Activated naive CD4-positive, alpha-beta T cell treated with Interleukin-2 at 50 U/mL for 16 hours (primary cell): ENCODE measurements at places on chromosomes 7 and 10.

- DNase-seq = peak; percentile 45
Measured at GRCh38 chr10:118840071-118840775, 85.5 kb upstream of the CACUL1 start.

GRCh38 chr7:27248911-27249723 is 6.5 kb downstream of the EVX1 start:
- DNase-seq = no peak

DNA sequence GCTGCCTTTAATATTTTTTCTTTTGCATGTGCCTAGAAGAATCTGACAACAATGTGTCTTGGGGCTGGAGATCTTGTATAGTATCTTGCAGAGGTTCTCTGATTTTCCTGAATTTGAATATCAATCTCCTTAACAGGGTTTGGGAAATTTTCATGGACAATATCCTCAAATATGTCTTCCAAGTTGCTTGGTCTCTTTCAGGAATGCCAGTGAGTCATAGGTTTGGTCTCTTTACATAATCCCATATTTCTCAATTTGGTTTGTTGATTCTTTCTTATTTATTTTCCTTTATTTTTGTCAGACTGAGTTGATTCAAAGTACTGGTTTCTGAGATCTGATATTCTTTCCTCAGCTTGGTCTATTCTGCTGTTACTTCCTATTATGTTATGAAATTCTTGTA is 208.7 kb upstream of the GLI3 start:
- DNase-seq = no peak

DNA sequence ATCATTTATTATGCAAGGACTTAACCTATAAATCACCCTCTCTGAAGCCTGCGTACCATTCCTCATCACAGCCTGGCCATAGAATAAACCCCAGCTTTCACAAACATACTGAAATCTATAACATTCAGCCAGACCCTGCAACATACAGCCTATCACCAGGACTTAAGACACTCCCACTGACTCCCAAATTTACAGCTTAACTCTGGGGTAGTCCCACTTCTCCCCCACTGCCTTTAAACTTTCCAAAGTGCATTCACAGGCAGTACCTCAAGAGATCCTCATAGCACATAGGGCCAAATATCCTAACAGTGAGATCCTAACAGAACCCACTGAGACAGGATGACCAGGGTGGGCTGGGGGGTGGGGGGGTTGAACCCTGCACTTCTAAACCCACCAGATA is 3.5 kb downstream of the LDB1 start:
- DNase-seq = no peak

- DNase-seq = no peak
Measured at GRCh38 chr10:15719899-15720634, at the start of gene ITGA8. Gene ITGA8, minus strand, starts transcription at chr10:15719922. Its CDS starts 151 bp downstream, at chr10:15719771.

DNA sequence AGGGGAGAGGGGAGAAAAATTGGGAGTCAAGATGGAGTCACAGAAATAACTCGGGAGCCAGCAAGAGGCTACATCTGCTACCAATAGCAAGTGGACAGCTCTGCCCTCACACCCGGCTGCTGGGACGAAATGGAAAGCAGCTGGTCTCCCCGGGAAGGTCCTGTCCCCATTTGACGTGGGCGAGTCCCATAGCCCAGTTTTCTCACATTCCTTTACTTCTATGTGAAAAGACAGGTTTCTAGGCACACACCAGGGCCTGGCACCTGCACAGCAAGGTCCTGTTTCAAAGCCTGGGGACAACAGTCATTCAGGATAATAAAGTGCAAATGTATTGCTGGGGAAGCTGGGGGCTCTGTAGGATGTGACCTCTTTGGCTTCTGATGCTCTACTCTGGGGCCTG is 162.6 kb downstream of the OAT start:
- no peak for DNase-seq

GRCh38 chr10:69353977-69354635 is 62.6 kb downstream of the TACR2 start:
- no peak for DNase-seq

DNA sequence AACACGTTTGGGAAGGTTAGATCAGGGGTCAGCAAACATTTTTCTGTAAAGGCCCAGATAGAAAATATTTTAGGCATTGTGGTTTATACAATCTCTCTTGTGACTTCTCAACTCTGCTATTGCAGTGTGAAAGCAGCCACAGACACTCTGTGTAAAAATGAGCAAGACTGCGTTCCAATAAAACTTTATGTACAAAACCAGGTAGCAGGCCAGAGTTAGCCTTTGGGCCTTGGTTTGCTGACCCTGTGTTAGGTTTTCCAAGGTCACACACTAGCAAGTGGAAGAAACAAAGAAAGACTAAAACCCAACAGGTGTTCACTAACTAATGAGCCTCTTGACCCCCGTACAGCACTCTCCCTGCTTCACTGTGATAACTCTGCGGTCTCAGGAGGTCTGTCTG is 14.9 kb upstream of the PAXIP1 start:
- no peak for DNase-seq

GRCh38 chr10:91758303-91759146 is 39.7 kb upstream of the TNKS2 start:
- DNase-seq = no peak

DNA sequence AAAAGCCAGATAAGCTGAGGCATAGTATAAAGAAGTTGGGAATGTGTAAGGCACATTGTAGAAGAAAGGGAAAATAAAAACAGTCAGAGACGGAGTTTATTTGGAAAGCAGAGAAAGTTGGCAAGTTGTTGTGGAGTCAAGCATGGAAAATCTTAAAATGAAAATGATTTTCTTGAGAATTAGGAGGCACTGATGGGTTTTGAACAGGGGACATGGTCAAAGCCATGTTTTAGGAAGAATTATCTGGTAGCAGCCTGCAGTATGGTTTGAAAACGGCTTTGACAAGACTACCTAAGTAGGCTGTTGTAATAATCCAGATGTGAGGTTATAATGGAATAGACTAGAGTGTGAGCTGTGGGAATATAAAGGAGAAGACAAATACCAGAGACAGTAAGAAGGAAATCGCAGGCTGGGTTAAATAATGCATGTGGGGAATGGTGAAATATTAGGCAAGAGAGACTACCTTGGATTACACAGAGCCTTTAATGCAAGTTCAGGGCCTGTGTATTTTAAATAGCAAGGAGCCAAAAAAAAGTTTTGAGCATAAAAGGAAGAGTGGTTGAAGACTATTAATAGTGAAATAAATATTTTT is 130.4 kb upstream of the MEOX2 start:
- DNase-seq = no peak

GRCh38 chr10:106557951-106558733 is 606.4 kb downstream of the SORCS1 start:
- no peak for DNase-seq

DNA sequence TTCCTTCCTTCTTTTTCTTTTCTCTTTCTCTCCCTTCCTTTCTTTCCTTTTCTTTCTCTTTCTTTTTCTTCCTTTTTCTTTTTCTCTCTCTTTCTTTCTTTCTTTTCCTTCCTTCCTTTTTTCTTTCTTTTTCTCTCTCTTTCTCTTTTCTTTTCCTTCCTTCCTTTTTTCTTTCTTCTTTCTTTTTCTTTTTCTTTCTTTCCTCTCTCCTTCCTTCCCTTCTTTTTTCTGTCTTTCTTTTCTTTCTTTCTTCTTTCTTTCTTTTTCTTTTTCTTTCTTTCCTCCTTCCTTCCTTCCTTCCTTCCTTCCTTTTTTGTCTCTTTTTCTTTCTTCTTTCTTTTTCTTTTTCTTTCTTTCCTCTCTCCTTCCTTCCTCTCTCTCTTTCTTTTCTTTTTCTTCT is 136.8 kb downstream of the PTN start:
- DNase-seq = no peak

DNA sequence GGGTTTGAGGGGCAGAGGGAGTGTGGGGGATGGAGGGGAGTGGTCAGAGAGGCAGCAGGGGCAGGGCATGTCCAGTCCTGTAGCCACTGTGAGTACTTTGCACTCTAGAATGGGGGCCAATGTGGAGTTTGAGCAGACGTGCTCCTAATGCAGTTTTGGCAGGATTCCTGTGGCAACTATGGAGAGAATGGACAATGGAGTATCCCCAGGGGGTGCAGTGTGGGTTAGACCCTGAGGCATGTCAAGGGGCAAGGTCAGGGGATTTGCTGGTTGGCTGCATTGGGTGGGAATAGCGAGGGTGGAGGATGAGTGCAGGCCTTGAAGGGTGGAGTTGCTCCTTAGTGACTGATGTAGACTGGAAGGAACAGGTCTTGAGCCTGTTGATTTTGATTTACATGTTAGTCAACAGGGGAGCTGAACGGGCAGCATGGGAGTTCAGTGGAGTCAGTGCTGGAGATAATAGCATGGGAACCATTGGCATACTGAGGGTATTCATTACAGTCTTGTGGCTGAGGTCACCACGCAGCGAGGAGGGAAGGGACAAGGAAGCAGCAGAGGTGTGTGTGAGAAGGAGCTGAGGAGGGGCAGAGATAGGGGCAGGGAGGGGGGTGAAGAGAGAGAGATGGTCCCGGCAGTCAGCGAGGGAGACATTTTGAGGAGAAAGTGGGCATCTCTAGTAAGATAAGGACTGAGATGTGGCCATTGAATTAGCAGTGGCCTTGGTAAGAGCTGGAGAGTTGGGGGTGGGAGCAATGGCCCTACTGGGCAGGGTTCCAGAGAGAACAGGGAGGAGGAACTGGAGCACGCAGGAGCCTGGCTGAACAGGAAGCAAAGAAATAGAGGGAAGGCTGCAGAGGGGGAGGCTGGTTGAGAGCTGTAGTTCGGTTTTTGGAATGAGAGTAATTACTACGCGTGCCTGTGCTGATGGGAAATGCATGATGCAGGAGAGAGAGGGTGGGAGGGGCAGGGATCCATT is 112.7 kb downstream of the CCNY start:
- no peak for DNase-seq

DNA sequence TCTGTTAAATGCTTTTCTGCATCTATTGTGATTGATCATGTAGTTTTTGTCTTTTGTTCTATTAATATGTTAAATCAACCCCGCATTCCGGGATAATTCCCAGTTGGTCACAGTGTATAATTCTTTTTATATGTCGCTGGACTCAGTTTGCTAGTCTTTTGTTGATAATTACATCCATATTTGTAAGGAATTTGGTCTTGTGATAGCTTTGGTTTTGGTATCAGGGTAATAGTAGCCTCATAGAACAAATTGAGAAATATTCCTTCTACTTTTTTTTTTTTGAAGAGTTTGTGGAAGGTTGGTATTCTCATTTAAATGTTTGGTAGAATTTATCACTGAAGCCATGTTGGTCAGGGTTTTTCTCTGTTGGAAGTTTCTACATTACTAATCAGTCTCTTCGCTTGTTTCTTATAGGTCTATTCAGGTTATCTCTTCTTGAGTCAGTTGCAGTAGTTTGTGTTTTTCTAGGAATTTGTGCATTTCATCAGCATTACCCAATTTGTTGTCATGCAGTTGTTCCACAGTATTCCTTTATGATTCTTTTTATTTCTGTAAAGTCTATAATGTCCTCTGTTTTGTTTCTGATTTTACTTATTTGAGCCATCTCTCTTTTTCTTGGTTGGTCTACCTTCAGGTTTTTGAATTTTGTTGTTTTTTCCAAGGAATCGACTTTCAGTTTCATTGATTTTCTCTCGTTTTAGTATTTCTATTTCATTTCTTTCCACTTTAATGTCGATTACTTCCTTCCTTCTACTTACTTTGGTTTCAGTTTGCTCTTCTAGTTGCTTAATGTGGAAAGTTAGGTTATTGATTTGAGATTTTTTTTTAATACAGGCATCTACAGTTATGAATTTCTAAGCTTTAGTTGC is 64.6 kb upstream of the GJD4 start:
- DNase-seq = no peak

DNA sequence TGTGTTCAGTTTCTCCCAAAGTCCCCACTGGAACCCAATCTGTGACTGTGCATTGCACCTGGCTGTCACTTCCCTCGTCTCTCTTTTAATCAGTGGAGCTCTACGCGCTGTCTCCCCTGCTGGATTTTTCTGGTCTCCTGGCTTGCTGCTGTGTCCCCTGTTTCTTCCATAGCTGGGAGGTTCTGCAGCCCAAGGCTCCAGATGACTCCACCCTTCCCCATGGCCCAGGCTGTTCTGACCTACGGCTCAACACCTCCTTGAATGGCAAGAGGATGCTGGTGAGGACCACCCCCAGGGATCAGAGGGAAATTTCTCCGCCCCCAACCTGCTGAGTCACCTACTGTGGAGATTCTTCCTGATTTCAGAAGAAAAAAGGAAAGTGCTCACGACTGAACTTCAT is 961.4 kb upstream of the ZNF722 start:
- no peak for DNase-seq

DNA sequence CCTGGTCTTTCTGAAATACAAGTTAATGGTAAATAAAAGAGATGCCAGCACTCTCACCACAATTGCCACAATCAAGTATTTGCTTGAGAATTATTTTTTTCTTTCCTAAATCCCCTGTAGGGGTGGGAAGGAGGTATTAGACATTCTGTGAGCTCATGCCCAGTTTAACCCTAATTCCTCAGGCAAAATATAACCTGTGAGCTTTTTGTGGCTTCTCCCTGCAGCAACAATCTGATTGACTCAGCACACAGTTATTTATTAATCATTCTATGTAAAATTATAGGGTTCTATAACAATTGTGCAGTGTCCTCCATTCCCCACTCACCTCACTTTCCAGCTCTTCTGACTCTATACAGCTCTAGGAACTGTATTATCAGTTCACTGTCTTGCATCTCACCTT is 66.3 kb downstream of the GLI3 start:
- no peak for DNase-seq

DNA sequence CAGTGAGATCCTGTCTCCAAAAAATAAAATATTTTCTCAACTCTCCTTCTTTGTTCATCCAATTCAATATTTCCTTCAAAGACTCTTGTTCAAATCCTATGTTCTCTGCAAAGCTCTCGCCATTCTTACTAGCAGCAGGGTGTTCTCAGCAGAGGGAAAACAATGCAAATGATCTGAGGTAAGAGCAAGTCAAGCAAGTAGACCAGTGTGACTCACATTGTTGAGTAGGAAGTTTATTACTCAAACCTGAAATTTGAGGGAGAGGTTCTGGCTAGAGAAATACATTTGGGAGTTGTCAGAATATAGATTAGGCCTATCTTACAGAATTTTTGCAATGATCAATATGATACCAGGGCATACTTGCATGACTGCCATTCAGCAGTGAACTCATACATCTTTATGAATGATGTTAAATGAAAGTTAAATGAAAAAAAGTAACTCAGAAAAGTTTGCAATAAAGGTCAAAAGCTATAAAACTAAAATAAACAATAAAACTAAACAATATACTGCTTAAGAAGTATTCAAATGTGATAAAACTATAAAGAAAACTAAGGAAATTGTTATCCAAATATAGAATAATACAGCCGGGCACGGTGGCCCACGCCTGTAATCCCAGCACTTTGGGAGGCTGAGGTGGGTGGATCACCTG is 5.8 kb downstream of the IDE start:
- no peak for DNase-seq

- no peak for DNase-seq
Measured at GRCh38 chr10:110016039-110016438, 8.3 kb downstream of the ADD3 start.

GRCh38 chr10:125217990-125218675 is 57.8 kb upstream of the CTBP2 start:
- DNase-seq = no peak

DNA sequence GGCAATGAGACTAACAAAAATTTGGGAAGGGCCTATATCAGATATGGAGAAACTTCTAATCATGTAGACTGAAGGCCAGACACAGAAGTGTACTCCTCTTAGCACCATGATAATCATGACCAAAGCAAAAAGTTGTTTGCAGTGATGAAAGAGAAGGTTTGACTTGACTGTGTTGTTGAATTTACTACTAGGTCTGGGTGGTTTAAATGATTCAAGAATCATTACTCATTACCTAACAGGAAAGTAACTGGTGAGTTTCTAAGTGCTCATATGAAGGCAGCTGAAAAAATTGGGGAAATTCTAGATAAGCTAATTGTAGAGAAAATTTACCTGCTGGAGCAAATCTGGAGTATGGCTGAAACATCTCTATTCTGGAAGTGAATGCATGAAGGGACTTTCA is 451.5 kb upstream of the SORCS1 start:
- DNase-seq = no peak
